ENCODE measurements at places on chromosomes 1 and 21.

DNA sequence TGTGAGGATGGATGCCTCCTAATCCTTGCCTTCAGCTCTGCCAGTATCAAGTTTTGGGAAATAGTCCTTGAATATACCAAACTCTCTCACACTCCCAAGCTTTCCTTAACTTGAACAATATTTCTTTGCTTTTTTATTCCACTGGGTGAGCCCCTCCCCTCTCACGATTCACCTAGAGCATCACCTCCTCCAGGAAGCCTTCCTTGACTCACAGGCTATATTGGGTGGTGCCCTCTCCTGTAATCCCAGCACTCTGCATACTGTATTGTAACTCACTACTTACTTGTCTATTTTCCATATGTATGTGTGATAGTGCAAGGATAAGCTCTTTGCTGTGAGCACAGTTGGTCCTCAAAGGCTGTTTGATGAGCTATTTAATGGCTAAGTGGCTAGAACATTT, 114.7 kb downstream of the PLXNA2 start:
- DNase-seq: no peak

DNA sequence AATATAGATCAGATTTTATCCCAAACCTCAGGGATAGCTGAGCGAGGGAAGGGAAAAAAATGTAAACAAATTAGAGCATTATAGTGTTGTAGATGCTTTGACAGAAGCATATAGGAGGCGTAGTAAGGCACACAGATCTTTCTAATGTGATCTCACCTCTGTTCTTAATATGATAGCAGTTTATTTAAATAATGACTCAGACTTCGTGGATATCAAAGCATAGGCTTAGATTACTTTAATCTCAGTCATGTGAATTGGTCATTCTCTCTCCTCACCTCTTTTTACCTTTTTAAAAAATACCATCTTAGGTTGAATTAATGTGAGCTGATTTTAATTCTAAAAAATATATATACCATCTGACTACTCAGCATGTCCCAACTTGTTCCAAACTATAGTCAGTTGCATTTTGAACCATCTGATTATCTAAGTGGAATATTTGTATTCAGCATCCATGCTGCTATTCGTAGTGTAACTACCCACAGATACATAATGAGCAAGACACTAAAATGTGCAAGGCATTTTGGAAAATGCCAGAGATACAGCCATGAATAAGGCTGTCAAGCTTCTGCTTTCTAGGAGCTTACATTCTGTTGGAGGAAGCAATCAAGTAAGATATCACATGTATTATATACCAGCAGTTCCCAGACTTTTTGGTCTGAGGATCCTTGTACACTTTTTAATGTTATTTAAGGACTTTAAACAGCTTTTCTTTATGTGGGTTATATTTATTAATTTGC, 76.7 kb downstream of the OSBPL9 start:
- no peak for DNase-seq

DNA sequence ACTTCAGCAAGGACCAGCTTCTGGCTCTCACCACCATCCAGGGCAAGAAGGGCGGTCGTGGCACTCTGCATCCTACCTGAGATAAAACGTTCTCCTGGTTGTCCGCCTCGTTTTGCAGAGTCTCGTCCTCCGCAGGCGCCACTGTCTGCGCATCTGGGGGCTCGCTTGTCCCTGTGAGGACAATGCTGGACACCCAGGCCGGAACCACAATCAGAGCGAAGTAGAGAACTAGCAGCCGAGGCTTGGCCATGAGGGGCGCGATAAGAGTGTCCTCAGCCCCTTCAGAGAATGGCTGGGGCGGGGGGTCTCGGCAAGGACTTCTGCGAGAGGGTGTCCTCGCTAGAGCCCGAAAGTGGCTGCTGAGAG, 505 bp downstream of the OLFML2B start:
- no peak for DNase-seq

DNA sequence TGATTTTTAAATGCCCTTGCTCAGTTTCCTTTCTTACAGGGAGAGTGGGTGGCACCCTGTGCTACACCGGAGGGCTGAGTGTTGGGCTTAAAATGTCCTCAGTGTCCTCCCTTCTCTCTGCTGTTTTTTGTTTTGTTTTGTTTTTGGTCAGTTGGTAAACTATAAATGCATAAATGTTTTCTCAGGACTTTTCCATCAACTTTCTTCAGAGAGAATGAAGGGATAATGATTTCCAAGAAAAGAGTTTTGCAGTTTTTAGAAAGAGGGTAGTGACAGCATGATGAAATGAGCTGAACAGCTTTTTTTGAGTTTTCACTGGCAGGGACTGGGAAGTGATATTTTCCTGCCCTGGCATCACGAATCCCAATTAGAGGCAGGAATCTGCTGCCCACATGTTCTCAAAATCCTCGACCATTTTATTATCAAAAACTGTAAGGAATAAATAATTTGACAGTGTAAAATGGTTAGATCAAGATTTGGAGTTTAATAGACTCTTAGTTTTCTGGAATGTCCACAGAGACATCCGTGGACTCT, 15.2 kb downstream of the LAMC1 start:
- no peak for DNase-seq

GRCh38 chr1:114235960-114236359, 82.3 kb upstream of the SYT6 start:
- DNase-seq: no peak

GRCh38 chr1:3363023-3363422, 91.4 kb upstream of the ARHGEF16 start:
- no peak for DNase-seq

DNA sequence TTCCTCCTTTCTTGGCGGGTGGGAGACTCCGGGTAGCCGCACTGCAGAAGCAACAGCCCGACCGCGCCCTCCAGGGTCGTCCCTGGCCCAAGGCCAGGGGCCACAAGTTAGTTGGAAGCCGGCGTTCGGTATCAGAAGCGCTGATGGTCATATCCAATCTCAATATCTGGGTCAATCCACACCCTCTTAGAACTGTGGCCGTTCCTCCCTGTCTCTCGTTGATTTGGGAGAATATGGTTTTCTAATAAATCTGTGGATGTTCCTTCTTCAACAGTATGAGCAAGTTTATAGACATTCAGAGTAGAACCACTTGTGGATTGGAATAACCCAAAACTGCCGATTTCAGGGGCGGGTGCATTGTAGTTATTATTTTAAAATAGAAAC, 2.5 kb downstream of the OLIG2 start:
- no peak for DNase-seq

Data from stimulated activated CD4-positive, alpha-beta T cell treated with anti-CD3 and anti-CD28 coated beads, Interleukin-1b, Interleukin-23, amount 100 ng/mL, for 1 hour (primary cell).